ENCODE measurements at places on chromosomes 11 and 22.

DNA sequence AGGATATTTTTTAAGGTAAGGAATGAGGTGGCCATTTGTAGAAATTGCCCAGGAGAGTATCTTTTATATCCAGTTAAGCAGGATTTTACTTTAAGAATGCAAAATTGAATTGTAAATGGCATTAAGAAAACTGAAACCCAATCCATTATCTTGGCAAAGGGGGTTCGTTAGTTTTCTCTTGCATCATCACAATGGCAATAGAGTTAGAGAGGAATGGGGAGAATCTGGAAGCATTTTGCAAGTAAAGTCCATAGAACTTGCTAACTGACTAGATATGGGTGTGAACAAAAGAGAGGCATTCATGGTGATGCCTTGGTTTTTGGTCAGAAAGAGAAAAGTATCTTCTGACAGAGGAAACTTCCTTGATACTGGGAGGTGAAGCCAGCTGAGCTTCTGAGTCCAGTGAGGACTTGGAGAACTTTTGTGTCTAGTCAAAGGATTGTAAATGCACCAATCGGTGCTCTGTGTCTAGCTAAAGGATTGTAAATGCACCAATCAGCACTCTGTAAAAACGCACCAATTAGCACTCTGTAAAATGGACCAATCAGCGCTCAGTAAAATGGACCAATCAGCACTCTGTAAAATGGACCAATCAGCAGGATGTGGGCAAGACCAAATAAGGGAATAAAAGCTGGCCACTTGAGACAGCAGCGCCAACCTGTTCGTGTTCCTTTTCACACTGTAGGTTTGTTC, 3.6 kb upstream of the CCDC117 start:
- no peak for DNase-seq

DNA sequence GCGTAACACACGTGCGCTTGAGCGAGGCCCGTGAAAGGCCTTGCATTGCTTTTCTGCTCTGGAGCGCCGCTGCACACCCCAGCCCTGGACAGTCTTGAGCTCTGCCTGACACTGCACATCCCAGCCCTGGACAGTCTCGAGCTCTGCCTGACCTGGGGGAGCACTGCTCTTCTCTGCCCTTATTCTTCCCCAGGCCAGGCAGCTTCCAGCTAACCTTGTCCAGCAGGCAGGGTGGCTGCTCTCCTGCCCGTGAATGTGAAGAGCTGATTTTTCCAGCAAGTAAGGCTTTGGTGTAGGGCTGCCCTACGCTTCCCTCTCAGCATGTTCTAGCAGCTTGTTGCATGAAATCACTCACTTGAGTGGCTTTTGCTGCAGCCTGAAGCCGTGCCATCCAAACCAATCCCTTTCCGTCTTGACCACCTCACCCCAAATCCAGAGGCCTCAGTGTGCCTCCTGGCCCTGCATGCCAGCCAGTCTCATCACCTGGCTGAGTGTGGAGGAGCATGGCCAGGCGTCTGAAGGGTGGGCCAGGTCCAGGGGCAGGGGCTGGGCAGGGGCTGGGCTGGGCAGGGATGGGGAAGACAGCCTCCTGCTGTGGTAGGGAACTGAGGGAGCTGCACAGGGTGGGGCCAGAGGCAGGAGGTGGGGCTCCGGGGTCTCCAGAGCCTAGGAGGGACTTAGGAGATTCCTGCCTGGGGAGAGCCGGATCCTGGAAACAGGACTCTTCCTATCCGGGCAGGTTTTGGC, 89.5 kb upstream of the B3GAT1 start:
- no peak for DNase-seq

DNA sequence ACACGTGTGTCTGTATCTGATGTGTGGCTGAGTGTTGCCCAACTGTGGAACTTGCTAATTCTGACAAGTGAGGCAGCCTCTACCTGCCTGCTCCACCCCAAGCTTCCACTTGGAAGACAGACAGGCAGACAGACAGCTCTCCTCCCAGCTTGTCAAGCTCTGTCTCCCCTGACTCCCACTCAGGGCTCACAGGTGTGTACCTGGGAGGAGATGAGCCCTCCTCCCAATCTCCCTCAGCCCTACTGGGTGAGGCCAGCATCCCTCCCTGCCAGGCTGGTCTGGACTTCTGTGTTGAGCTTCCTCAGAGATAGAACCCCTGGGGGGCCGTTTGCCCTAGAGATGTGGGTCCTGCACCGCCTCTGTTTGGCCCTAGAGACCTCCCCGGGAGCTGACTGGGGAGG, 1.0 kb upstream of the CHRM1 start:
- peak; percentile 44 for DNase-seq

DNA sequence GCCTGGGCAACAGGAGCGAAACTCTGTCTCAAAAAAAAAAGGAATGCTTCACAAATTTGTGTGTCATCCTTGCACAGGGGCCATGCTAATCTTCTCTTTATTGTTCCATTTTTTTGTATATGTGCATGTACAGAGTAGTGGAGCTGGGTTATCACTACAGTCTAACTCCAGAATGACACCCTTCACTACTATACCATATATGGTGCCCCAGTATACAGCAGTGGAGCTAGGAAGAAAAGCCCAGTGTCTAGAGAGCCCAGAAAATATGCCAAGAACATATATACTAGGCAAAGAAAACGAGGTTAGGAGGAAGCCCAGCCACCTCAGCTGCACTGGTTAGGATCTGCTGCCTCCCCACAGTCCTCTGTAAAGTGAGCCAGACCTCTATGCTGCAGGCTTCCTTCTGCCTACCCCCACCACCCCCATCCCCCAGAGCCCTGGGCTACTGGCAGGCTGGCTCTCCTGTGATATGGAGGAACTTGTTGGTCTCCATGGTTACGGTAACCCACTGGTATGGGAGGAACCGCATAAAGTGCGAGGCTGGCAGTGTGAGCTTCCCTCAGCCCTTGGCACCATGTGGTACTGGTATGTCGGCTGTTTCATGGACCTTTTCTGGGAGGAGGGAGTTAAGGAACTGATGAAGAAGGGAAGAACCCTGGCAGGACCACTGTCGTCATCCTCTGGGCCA, 34.3 kb downstream of the RCOR2 start:
- DNase-seq, result no peak

- no peak for DNase-seq
These were observed 1.6 kb downstream of the CAPN1 start for GRCh38 chr11:65183201-65183891.
